Parietal lobe (tissue), 2 donors: ENCODE measurements at places on chromosomes 12 and 14. TPM values are rescaled to one million over a fixed set of nuclear protein-coding genes. Genes with fewer than 3 reads are reported as not detected.

MAX gene
- 55.4 TPM for total RNA-seq

CNOT2 gene
- 368 TPM for total RNA-seq

OTOGL gene
- 0.31 TPM for total RNA-seq

TBX3 gene
- total RNA-seq, result 1.9 TPM

ART4 gene
- not detected for total RNA-seq

SLC6A13 gene
- total RNA-seq, result 5.6 TPM

ZC2HC1C gene
- total RNA-seq, result 2.8 TPM

AJUBA gene
- total RNA-seq, result 4.7 TPM

DBX2 gene
- 1.6 TPM for total RNA-seq
